ENCODE measurements at places on chromosomes 5 and 9. TPM values are rescaled to one million over a fixed set of nuclear protein-coding genes. Genes with fewer than 3 reads are reported as not detected.

The CEL gene
- not detected for polyA plus RNA-seq

The MARCHF11 gene
- polyA plus RNA-seq: not detected

The PKD2L2 gene
- 0.22 TPM for polyA plus RNA-seq

The RECK gene
- polyA plus RNA-seq: 6.1 TPM

- no peak for DNase-seq
These were observed 106.7 kb downstream of the SERINC5 start for GRCh38 chr5:80149161-80149609.

- DNase-seq: no peak
These were observed 69.3 kb downstream of the WWC1 start for GRCh38 chr5:168360521-168361285.

DNA sequence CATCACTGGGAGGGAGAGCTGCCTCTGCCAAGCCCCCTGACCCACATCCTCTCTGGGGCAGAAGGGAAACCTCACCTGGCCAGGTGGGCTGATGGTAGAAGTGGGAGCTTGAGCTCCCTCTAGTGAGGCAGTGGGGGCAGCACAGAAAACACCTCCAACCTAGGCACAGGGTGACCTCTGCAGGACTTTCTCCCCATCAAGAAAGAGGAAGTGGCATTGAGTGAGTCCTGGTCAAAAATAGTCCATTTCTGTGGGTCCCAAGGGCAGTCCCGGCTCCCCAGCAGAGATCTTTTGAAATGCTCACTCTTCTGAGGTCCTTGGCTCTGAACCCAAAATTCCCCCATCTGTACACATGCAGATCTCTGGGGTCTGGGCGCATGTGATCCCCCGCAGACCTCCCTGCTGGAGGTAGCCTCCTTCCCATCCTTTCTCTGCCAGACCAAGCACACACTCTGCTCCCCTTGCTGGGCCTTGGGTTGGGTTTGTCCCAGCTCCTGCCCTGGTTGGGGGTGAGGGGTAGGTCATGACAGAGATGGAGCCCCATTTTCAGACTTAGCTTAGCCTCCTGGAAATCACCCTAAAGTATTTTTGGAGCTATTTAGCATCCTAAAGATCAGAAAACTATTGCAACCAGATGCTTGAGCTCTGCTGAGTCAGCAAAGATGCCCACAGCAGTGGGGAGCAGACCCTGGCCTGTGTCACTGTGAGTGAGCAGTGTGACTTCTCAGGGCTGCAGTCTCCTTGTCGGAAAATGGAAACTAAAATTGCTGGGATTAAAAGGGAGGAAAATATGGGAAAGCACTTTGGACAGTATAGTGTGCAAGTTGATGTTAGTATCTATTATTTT lies 41.6 kb upstream of the LCP2 start:
- peak; percentile 55 for DNase-seq

DNA sequence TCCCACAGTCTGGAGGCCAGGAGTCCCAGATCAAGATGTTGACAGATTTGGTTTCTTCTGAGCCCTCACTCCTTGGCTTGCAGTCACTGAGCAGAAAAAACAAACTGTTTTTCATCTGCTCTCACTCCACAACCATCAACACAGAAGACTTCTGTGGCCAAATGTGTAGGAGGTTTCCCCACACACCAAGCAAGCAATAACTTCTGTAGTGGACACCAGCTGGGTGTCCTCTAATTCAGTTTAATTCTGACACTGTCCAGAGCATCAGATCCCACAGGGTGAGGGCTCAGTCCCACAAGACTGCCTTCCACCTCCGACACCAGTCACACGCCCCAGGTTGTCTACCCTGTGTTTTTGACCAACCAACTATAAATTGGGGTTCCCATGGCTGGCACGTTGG lies 209.9 kb downstream of the AOPEP start:
- DNase-seq: no peak

DNA sequence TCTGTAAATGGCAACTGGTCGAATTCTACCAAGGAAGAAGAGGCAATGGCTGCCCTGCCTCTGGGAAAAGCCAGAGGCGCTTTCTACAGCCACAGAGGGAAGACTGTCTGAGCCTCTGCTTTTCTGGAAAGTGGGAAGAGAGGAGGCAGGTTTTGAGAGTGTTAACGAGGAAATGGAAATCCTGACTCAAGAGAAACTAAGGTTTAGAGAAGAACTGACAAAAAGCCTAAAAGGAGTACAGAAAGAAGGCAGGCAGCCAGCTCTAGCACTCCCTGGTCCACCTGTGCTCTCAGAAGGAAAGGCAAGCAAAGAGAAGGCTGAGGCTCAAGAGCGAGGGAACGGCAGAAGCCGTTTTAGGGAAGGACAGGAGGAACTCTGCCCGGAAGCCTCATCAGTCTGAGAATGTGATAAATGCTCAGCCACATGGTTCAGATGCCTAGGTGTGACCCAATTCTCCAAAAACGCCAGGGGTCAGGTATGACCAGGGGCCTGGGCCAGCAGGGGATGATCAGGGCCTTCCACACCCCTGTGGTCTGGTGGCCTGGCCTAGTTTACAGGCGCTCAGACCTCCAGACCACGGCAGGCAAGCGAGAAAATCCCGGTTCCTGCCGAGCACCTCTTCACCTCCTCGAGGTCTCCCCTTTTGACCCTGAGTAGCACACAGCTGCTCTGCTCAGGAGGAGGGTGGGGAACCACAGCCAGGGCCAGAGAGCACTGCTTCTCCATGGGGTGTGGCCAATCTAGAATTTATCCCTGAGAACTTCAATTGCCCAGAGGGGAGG lies 79.9 kb upstream of the FBXW11 start:
- DNase-seq: no peak

All from CD4-positive, CD25-positive, alpha-beta regulatory T cell (primary cell).